ENCODE measurements at places on chromosomes 3 and 15. TPM values are rescaled to one million over a fixed set of nuclear protein-coding genes. Genes with fewer than 3 reads are reported as not detected.

SERPINI2 gene
- total RNA-seq: not detected

TMEM44 gene
- total RNA-seq: 1.1 TPM

ITIH3 gene
- total RNA-seq: not detected

GATM gene
- 0.70 TPM for total RNA-seq

HRG gene
- total RNA-seq: not detected
